Renal cortex interstitium (tissue), 15 donors: ENCODE measurements at places on chromosomes 1 and 21. TPM values are rescaled to one million over a fixed set of nuclear protein-coding genes. Genes with fewer than 3 reads are reported as not detected.
A peak's percentile ranks its signal among the peaks of the same experiment; 100 is the strongest.

DNA sequence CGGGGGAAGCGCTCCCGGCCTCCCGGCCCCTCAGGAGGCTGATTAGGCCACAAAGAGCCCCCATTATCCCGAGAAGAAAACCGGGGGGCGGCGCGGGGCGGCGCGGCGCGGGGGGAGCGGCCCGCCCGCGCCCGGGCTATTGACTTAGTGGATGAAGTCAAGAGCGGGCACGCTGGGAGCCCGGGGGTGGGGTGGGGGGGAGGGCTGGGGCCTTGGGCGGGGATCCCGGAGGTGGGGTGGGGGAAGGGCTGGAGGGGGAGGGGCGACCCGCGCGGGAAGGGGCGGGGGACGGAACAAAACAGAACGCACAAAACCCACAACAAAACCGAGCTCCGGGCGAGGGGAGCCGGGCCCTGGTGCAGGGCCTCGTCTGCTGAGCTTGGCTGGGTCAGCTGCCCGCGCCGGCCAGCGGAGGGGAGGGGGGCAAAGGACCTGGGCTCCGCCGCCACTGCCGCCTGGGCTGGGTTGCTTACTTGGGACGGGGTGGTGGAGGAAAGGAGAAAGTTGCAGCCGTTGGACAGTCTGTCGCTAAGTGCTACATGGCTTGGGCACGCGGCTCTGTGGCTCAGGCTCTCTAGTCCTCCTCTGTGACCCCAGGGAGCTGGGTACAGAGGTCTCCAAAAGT, 16.3 kb downstream of the PAX7 start:
- no peak for DNase-seq

Gene C1orf210
- 23.7 TPM for polyA plus RNA-seq

DNA sequence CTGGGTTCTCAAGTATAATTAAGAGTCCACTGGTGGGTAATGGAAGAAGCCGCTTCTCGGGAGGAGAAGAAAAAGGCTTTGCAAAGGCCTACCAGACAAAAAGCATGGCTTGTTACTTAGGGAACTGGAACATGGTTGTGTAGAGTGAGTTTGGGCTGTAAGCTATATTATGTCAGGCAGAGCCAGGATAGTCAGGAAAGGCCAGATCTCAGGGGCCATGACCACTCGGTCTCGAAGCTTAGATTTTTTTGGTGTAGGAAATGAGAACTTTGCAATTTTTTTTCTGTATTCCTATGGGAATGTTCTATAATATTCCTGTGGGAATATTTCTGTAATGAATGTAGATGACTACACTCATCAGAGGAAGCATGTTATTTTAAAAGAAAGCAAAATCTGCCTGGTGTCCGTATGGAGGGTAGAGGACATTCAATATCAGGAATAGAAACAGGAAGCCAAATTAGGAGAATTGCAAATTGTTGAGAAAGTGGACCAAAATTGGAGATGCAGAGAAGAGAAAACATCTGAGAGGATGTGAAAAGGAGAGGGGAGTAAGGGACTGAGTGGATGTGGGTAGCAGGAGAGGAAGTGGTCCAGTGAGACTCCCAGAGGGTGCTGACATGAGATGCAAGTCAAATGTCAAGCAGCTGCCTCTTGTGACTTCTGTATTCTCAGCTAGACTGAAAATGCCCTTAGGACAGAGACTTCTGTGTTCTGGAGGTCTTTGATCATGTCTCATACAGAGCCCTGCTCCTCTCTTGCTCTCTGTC, 45.2 kb upstream of the HAO2 start:
- DNase-seq, result no peak

- DNase-seq, result no peak
Measured at GRCh38 chr1:247459507-247459906, 1.6 kb upstream of the OR2B11 start.

Gene CFHR5
- polyA plus RNA-seq, result not detected

Gene PEX11B
- polyA plus RNA-seq, result 56.4 TPM

Gene MSH4
- 0.54 TPM for polyA plus RNA-seq

Gene CD84
- polyA plus RNA-seq, result 1.2 TPM

Gene VWA5B1
- polyA plus RNA-seq, result 1.3 TPM

GRCh38 chr21:42465008-42465802, 30.8 kb downstream of the RSPH1 start:
- DNase-seq, result no peak

- peak; percentile 43 for DNase-seq
Measured at GRCh38 chr21:43611598-43612369, 47.5 kb downstream of the HSF2BP start.

Gene IVL
- 0.16 TPM for polyA plus RNA-seq

Gene NFASC
- 17.2 TPM for polyA plus RNA-seq

GRCh38 chr1:198598796-198599321, 40.0 kb upstream of the PTPRC start:
- DNase-seq, result no peak

DNA sequence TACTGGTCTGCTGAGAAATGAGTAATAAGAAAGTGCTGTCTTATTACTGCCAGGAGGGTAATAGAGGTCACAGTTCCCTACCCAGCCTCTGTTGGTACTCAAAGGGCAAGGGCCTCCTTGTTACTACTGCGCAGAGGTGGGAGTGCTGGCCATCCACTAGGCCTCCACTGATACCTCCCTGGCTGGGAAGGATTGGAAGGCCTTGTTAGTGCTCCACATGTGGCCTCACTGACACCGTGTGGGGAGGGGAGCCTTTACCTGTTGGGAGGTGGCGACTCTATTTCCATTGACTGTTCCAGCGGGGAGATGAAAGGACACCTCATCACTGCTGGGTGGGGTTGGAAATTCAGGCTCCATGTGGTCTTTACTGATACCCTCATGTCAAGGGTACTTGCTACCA, 57.8 kb upstream of the USP24 start:
- DNase-seq, result no peak

DNA sequence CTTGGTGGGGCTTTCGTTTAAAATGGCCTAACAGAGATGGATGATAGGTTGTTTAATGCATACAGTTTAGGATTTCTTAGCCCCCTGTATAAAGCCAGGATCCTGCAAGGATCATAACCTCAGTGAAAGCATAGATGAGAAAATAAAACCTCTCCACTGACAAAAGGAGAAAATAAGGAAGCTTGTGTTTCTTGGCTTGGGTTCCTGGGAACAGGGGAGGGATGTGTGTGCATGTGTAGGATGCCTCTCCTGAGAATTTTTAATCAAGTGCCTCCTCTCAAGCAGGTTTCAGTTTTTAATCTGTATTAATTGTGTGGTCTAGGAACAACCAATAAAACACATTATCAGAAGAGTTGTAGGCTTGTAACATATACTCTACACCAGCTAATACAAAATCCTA, 26.1 kb downstream of the PRKACB start:
- no peak for DNase-seq

Gene MASP2
- 9.6 TPM for polyA plus RNA-seq

DNA sequence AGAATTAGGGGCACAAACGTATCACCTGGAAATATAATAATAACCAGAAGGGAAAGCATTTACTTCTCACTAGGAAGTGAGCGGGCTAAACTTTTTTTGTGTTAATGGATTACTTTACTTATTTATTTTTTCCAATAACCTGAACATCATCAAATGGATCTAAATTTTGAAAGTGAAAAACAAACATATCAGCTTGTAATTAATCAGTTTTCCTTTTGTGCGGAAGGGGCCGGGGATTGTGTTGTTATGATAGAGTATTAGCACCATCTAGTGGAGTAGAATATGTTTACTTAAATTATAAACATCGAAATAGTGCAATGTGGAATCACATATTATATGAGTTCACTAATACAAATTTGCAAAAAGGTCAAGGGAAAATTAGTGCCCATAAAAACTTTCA, 9.0 kb downstream of the CFH start:
- peak; percentile 23 for DNase-seq

DNA sequence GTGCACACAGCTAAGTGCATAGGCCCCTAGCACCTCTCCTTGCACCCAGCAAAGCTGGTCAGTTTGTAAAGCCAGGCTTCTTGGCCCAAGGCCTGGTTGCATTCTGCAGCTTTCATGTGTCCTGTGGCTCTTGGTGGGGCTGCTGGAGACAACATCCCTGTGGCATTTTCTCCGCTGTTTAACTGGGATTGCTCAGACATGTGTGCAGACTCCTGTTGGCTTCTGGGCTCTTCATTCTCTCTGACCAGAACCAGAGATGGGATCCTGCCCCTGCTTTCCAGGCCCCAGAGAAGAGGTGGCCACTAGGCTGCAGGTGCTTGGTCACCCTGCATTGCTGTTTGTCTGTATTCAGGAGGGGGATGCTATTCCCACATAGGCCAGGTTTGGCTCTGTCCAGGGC, 50.8 kb downstream of the FAM78B start:
- no peak for DNase-seq

Gene TRAPPC3
- polyA plus RNA-seq, result 65.5 TPM

- no peak for DNase-seq
Measured at GRCh38 chr1:97097404-97097925, 375.9 kb downstream of the PTBP2 start.

DNA sequence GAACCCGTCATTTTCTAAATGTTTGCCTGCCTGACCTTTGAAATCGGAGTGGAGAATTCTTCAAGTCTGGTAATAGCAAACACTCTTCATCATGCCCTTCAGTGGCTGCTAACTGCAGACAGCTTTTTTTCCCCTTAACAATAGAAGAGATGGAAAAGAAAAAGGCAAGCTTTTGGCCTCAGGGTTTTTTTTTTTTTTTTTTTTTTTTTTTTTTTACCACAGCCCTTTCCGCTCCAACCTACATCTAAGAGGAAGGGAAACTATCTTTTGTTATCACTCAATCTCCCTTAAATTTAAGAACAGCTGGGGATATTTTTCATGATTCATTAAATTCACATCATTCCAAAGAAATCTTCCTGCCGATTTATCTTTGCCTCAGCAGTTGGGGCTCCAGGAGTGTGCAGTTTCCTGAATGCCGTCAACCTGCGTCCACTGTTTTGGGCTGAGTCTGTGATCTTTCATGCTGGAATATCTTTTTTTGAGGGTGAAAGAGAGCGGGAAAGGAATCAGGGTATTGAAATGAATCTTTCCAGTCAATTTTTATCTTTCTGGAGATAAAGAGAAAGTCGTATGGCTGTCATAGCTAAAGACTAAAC, 144.5 kb upstream of the SMYD2 start:
- DNase-seq, result no peak

GRCh38 chr1:156499194-156499841, 1.3 kb downstream of the MEF2D start:
- DNase-seq, result no peak

DNA sequence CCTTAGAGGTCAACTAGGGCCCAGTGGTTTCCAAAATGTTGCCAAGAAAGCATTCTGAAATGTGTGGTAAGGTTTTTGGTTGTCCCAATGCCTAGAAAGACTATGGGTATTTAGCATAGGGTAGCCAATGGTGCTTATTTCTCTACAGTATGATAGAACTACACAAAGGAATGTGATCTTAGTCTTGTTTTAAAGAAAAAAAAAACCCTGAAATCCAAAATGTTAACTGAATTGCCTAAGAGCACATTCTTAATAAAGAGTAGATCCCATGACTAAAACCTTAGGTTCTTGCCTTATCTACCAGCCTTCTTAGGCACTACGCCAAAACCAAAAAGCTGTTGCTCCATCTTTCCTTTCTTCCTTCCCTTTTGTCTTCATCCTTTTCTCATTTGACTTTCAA, 428.2 kb downstream of the MRPL39 start:
- DNase-seq, result no peak

DNA sequence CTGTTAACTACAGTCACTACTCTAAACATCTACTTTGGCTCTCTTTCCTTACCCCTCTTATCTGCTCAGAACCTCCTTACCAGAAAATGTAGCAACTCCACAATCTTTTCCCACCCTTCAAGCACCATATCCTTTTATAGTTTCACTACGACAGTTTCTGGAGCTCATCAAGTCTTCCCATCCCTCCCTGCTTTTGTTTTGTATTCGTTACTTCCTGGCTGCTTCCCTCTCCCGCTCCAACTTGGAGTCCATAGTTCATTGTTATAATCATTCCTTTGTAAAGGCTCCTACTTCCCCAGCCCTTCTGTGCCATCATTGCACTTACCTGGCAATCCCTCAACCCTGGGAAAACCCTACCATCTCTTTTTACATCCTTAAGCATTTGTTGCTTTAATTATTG, 18.0 kb downstream of the MPZL1 start:
- DNase-seq, result no peak

Gene TBX19
- polyA plus RNA-seq, result 2.1 TPM

- no peak for DNase-seq
Measured at GRCh38 chr1:36094621-36095061, 5.9 kb downstream of the ADPRS start.

GRCh38 chr1:202553560-202554038, 156.7 kb downstream of the SYT2 start:
- no peak for DNase-seq

DNA sequence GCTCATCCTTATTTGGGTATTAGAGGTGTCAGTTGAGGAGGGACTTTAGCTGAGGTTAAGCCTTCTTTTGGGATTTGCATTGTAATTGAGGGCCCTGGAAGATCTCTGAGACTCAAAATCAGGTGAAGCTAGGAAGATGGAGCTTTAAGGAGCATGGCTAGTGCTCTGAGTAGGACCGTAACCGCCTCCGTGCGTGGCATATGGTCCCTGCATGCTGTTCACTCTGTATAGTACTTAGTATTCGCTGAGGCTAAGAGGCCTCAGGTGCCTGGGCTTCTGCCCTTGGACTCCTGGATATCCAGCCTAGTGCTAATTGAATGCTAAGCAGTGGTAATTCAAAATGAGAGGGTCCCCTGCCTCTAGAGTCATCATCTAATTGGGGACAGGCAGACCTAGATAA, 22.5 kb downstream of the NSUN4 start:
- no peak for DNase-seq

GRCh38 chr1:167137793-167138510, 44.1 kb downstream of the STYXL2 start:
- no peak for DNase-seq

DNA sequence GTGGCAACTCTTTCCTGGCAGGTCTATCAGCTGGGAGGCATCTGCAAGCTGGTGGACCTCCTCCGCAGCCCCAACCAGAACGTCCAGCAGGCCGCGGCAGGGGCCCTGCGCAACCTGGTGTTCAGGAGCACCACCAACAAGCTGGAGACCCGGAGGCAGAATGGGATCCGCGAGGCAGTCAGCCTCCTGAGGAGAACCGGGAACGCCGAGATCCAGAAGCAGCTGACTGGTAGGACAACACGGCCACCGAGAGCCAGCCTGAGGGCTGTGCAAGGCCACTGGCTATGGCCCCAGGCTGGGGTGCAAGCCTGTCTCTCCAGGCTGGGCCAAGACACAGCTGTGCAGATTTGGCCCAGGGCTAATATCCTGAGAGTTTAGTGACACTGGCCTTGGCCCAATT, 34.2 kb downstream of the PKP1 start:
- no peak for DNase-seq

Gene CATSPERE
- polyA plus RNA-seq, result 1.9 TPM

Gene NUP210L
- polyA plus RNA-seq, result 0.17 TPM

Gene TRIM58
- 1.1 TPM for polyA plus RNA-seq

GRCh38 chr1:14909920-14910460, 243.6 kb upstream of the TMEM51 start:
- no peak for DNase-seq
